ENCODE measurements at places on chromosomes 12 and 14.

DNA sequence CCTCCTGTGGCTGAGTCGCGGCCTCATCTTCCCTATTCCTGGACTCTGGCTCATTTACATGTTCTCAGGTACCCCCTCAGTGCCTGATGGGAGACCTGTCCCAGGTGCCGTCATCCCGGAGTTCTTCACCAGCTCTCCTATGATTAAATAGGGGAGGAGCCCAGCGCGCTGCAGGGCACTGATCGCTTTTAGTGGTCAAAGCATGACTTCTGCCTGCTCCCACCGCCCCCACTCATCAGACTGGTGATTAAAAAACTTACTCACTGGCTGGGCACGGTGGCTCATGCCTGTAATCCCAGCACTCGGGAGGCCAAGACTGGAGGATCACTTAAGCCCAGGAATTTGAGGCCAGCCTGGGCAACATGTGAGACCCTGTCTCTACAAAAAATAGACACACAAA lies 85.9 kb downstream of the FOXN4 start:
- peaks cover 2% of the 10 kb centered on the region for H3K36me3 ChIP-seq
- H3K27me3 ChIP-seq = no peaks in the 10 kb centered on the region
- no peak overlapping the region for H3K27ac ChIP-seq
- no peak for DNase-seq

DNA sequence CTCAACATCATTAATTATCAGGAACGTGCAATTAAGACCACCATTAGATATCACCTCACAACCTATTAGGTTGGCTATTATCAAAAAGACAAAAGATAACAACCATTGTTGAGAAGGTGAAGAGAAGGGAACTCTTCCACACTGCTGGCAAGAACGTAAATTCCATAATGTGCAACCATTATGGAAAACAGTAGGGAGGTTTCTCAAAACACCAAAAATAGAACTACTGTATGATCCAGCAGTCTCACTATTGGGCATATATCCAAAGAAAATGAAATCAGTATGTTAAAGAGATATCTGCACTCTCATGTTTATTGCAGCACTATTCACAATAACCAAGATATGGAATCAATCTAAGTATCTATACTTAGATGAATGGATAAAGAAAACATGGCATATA lies 51.6 kb upstream of the OR4E1 start:
- DNase-seq = no peak
- H3K36me3 ChIP-seq = no peaks in the 10 kb centered on the region
- peaks cover 3% of the 10 kb centered on the region for H3K4me1 ChIP-seq
- peak overlapping the region; percentile 29 for H3K27ac ChIP-seq
- peaks cover 21% of the 10 kb centered on the region for H3K27me3 ChIP-seq

DNA sequence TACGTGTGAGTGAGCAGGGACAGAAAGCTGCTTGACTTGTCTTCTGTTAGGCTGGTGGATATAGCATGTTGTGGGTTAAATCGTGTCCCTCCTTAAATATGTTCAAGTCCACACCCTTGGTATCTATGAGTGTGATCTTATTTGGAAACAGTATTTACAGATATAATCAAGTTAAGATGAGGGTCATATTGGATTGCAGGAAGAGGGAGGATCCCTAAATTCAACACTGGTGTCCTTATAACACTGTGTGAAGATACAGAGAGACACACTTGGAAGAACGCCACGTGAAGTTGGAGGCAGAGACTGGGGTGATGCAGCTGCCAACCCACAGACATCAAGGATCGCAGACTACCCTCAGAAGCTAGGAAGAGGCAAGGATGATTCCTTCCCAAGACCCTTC lies 275.2 kb upstream of the SSTR1 start:
- H3K27ac ChIP-seq = no peak overlapping the region
- no peaks in the 10 kb centered on the region for H3K36me3 ChIP-seq
- no peaks in the 10 kb centered on the region for H3K27me3 ChIP-seq
- H3K4me1 ChIP-seq = no peaks in the 10 kb centered on the region
- H3K4me3 ChIP-seq = no peak overlapping the region

GRCh38 chr12:7899755-7900154 lies 27.0 kb upstream of the SLC2A14 start:
- H3K4me1 ChIP-seq = no peaks in the 10 kb centered on the region
- H3K27ac ChIP-seq = no peak overlapping the region
- H3K27me3 ChIP-seq = no peaks in the 10 kb centered on the region

DNA sequence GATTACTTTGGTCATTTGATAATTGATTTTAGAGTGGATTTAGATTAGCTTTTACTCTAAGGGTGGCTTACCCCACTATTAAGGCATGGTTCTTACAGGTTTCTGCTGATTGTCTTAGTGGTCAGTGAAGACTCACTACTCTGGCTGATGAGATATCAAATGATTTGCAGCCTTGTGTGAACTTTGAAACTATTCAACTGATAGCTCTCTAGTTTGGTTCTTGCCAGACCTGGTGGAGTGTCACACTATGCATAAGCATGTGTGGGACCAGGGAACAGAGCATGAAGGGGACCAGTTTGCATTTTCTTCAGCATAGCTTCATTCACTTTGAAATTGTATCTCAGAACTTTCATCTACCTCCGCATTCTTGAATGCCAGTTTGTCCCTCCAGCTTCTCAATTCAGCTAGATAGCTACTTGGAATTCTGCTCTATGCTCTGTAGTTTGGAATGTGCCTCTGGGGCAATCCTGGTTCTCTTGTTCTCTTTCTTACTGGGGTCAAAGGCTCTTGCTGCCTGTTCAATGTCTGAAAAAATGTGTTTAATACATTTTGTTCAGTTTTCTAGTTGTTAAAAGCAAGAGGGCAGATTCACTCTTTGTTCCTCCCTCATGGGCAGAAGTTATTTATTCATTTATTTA lies 12.7 kb downstream of the SCYL2 start:
- DNase-seq = no peak
- no peak overlapping the region for H3K4me3 ChIP-seq
- H3K27ac ChIP-seq = no peak overlapping the region
- H3K4me1 ChIP-seq = peaks cover 13% of the 10 kb centered on the region
- peaks cover 16% of the 10 kb centered on the region for H3K36me3 ChIP-seq

- no peak overlapping the region for H3K4me3 ChIP-seq
- H3K27me3 ChIP-seq = no peaks in the 10 kb centered on the region
- no peaks in the 10 kb centered on the region for H3K36me3 ChIP-seq
- no peak overlapping the region for H3K27ac ChIP-seq
Observed at GRCh38 chr14:87065366-87065765, 927.6 kb downstream of the GALC start.

GRCh38 chr14:20618271-20618749 lies 23.2 kb downstream of the OR6S1 start:
- H3K36me3 ChIP-seq = no peaks in the 10 kb centered on the region
- H3K27ac ChIP-seq = no peak overlapping the region
- H3K4me1 ChIP-seq = peaks cover 22% of the 10 kb centered on the region
- DNase-seq = no peak

DNA sequence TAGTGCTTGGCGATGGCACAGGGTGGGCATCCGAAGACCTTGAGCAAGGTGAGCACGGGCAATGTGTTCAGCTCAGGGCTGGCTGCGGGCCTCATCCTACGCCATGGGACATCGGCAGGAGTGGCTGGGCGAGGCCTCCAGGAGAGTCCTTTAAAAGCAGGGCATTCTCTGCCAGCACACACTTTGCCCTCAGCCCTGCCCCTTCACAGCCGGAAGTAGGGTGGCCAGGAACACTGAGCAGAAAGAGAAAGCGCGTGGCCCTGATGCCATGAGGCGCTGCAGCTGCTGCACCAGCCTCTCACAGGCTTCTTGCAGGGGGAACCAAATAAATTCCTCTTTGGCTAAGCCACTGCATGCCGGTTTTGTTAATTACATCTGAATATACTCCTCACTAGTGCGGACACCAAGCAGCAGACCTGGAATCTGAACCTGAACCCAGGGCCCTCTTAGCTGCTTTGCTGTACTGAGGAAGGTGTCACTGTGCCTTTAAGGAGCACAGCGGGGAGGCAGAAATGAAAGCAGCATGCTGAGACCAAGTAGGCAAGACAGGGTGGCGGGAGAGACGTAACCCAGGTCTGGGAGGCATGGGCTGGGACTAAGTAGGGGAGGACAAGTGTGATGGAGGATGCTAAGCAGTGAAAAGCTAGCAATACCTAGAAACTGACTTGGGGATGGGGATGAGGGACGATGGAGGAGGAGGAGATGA lies 155.2 kb downstream of the TTC7B start:
- H3K27ac ChIP-seq = no peak overlapping the region
- no peaks in the 10 kb centered on the region for H3K27me3 ChIP-seq

- no peak for DNase-seq
- no peak overlapping the region for H3K4me3 ChIP-seq
- no peak overlapping the region for H3K27ac ChIP-seq
- H3K36me3 ChIP-seq = no peaks in the 10 kb centered on the region
- peaks cover 4% of the 10 kb centered on the region for H3K27me3 ChIP-seq
Observed at GRCh38 chr12:45651029-45651428, 78.5 kb upstream of the ARID2 start.

DNA sequence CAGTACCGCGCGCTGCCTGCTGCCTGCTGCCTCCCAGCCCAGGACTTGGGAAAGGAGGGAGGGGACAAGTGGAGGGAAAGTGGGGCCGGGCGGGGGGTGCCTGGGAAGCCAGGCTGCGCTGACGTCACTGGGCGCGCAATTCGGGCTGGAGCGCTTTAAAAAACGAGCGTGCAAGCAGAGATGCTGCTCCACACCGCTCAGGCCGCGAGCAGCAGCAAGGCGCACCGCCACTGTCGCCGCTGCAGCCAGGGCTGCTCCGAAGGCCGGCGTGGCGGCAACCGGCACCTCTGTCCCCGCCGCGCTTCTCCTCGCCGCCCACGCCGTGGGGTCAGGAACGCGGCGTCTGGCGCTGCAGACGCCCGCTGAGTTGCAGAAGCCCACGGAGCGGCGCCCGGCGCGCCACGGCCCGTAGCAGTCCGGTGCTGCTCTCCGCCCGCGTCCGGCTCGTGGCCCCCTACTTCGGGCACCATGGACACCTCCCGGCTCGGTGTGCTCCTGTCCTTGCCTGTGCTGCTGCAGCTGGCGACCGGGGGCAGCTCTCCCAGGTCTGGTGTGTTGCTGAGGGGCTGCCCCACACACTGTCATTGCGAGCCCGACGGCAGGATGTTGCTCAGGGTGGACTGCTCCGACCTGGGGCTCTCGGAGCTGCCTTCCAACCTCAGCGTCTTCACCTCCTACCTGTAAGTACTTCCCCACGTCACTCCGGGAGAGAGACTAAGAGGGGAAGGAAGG lies at the start of gene LGR5:
LGR5 (plus strand) TSS at position 186 of the 732 bp plus-strand sequence; CDS start at position 469, 283 bp downstream.
- H3K4me3 ChIP-seq = peak within 1 kb of the TSS; percentile 75
- peaks cover 65% of the 10 kb centered on the region for H3K27me3 ChIP-seq
- peaks cover 21% of the 10 kb centered on the region for H3K4me1 ChIP-seq

DNA sequence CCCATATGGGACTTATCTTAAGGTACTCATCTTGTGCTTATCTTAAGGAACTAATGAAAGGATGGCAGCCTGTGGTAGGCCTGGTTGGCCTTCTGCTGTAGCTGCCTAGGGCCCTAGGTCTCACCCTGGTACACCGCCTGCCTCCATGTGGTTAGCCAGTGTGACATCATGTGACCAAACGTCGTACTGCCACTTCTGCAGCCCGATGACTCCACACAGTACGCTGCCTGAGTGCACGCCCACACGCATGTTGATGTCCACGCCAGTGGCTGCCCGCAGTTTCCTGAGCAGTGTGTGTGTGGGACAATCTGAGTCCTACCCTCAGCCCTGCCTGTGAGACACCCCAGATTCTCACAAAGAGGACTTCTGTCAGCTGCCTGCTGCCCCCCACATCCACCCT lies 5.1 kb downstream of the ADCY4 start:
- peaks cover 54% of the 10 kb centered on the region for H3K4me1 ChIP-seq
- no peaks in the 10 kb centered on the region for H3K36me3 ChIP-seq
- DNase-seq = peak; percentile 62
- peaks cover 22% of the 10 kb centered on the region for H3K27me3 ChIP-seq
- no peak overlapping the region for H3K4me3 ChIP-seq

GRCh38 chr12:16688200-16688599 lies 82.2 kb upstream of the LMO3 start:
- H3K27me3 ChIP-seq = no peaks in the 10 kb centered on the region
- no peaks in the 10 kb centered on the region for H3K4me1 ChIP-seq
- no peak overlapping the region for H3K27ac ChIP-seq
- no peak for DNase-seq

GRCh38 chr12:53217051-53217930 lies 10.2 kb upstream of the ITGB7 start:
- peak overlapping the region; percentile 87 for H3K4me3 ChIP-seq
- H3K27ac ChIP-seq = peak overlapping the region; percentile 96
- peaks cover 70% of the 10 kb centered on the region for H3K4me1 ChIP-seq
- H3K27me3 ChIP-seq = no peaks in the 10 kb centered on the region
- peak; percentile 78 for DNase-seq

DNA sequence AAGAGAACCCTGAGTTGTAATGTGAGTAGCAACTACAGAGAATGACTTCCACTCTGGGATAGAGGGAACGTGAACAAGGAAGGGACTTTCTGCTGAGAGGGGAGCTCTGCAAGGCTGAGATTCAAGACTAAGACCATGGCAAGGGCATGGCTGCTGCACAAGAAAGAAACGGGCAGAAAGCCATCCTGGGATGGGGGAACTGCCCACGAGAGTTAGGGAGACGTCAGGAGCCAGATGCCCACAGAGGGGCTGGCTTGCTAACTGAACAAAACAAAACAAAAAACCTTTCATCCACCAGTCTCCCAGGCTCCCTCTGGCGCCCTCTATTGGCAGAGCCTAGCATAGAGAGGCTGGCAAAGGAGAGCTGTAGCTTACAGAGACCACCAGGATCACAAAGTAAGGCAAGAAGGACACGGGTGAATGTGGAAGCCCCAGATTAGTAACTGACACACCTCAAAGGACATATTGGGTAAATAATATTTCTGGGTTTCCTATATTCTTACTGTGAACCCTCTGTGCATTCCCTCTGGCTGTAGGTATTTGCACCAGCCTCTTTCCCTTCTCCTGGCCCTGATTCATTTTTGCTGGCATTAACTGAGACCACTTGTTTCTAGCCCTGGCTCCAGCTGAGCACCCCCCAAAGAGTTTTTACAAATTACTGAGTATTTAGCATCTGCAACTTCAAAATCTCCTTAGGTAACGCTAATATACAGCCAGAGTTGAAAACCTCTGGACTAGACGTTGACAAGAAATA lies 338.3 kb downstream of the EMP1 start:
- H3K36me3 ChIP-seq = no peaks in the 10 kb centered on the region
- H3K4me3 ChIP-seq = no peak overlapping the region
- peaks cover 7% of the 10 kb centered on the region for H3K27me3 ChIP-seq
- H3K27ac ChIP-seq = no peak overlapping the region

DNA sequence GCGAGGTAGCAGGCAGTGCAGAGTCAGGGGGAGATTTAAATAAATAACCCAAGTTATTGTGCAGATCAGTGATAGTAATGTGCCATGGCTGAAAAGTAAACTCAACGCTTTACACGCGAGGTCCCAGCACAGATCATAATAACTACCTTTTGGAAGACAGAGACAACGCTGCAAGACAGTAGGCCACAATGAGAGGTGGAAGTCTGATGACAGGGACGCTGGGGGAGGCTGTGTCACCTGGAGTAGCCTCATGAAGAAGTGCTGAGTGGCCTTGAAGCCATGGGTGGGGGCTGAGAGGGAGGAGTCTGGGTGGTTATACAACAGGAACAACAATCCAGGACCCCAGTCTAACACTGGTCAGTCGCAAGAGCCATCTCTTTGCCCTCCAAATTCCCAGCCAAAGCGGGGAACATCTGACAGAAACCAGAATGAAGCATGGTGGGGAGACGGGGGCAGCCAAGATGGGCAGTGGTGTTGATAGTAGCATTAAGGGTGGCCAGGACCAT lies 28.2 kb downstream of the ANO2 start:
- H3K4me1 ChIP-seq = no peaks in the 10 kb centered on the region
- no peak overlapping the region for H3K4me3 ChIP-seq
- no peak for DNase-seq
- no peaks in the 10 kb centered on the region for H3K36me3 ChIP-seq
- H3K27ac ChIP-seq = no peak overlapping the region

Data from activated naive CD8-positive, alpha-beta T cell treated with anti-CD3 and anti-CD28 coated beads, Interleukin-2, amount 50 U/mL, for 24 hours (primary cell).